ENCODE measurements at places on chromosomes 4 and X.
A peak's percentile ranks its signal among the peaks of the same experiment; 100 is the strongest.

DNA sequence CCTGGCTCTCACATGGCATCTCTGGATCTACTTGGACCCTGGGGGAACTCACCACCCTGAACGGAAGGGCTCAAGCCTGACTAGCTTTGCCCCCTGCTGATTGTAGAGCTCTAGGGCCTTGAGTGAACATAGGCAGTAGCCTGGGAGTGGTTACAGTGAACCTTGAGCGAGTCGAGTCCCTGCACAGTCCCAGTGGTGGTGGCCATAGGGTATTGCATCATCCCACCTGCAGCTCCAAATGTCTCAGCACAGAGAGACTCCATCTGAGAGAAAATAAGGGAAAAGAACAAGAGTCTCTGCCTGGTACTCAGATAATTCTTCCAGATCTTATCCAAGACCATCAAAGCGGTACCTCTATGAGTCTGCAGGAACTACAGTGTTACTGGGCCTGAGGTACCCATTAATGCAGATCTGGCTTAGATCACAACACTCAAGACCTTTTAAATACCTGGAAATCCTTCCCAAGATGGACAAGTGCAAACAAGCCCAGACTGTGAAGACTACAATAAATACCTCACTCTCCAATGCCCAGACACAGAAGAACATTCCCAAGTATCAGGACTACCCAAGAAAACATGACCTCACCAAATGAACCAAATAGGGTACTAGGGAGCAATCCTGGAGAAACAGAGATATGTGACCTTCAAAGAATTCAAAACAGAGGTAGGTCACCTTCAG is 167.5 kb upstream of the TET2 start:
- no peak for DNase-seq

DNA sequence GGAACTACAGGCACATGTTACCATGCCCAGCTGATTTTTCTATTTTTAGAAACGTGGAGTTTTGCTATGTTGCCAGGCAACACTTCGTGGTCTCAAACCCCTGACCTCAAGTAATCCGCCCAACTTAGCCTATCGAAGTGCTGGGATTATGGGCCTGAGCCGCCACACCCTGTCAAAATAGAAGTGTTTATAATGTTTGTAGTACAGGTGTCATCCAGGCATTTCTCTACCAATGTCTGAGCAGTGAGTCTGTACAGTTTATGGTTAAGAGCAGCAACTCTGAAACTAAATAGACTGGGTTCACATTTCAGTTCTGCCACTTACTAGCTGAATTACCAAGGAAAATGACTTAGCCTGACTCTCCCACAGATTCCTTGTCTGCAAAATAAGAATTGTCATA is 460.4 kb upstream of the GALNT7 start:
- DNase-seq = no peak

DNA sequence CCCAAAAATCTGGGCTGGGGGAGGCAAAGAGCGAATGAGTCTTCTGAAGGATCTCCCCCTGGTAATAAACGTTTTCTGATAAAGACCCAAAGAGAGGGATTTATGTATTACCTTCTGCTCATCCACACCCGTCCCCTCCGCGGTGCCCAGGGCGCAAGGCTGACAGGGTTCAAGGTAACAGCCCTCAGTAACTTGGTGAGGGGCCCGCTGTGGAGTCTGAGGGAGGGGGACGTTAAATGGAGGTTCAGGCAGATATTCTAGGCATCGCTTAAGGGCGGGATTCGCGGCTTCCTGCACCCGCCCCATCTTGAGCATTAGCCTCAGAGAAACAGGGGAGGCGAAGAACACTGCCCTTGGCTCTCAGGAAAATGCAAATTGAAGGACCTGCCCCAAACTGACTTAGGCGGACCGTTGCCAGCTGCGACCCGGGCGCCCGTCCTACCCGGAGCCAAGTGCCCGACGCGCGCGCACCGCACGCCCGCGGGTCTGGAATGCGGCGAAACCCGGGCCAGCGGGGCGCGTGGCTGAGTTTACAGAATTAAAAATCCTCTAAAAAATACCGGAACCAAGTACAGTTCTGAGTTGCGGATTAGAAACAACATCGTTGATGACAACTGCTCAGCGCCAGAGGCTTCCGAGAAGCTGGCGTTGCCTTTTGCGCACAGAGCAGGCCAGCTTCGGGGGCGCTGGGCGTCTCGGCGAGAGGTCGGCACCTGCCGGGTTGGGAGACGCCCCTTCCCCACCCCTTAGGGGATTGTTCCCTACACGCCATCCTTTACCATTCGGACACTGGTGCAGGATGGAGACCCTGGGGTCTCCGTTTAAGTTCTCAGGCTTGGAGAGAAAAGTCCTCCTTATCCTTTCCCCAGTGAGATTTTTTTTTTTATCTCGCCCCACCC is 2.8 kb downstream of the HELT start:
- no peak for DNase-seq

- DNase-seq = no peak
Measured at GRCh38 chrX:12225107-12225506, 86.8 kb downstream of the FRMPD4 start.

GRCh38 chrX:134774190-134775048 is 116.1 kb upstream of the PLAC1 start:
- DNase-seq = no peak

DNA sequence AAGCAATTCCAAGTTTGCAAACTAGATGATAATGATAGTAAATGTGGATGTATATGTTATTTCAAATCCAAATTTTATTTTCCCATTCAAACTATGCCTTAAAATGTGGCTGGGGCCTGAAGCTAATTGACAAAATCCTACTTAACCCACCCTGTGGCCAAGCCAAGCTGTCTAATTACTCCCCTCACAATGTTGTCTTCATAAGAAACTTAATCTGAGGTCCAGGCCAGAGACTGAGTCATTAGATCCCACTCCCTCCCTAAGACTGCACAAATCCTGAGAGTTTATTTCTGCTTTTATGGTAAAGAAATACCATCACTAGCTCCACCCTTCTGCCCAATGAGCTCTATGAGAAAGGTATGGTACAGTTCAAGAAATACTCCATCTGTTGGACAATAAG is 16.6 kb downstream of the SMPX start:
- no peak for DNase-seq

GRCh38 chr4:60619531-60620305 is 580.4 kb upstream of the ADGRL3 start:
- DNase-seq = no peak

GRCh38 chr4:3829956-3830773 is 64.0 kb downstream of the ADRA2C start:
- no peak for DNase-seq

DNA sequence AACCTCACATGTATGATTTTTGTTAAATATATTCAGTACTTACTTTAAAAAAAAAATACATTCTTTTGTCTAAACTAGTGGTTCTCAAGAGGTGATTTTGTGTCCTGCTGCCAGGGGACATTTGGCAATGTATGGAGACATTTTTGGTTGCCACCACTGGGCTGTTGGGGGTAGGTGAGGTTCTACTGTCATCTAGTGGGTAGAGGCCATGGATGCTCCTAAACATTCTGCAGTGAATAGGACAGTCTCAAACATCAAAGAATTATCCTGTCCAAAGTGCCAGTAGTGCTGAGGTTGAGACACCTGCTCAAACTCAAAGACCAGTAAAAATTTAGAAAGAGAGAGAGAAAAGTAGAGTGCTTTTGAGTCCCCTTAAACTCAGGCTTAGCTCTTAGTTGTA is 32.9 kb upstream of the PGM2 start:
- peak; percentile 59 for DNase-seq

- no peak for DNase-seq
Measured at GRCh38 chrX:17039826-17040225, 93.4 kb downstream of the REPS2 start.

GRCh38 chr4:120703908-120704307 is 218.6 kb downstream of the PRDM5 start:
- DNase-seq = no peak

GRCh38 chrX:23840674-23841073 is 57.7 kb downstream of the SAT1 start:
- DNase-seq = no peak

GRCh38 chrX:27680726-27681125 is 90.6 kb downstream of the DCAF8L2 start:
- no peak for DNase-seq
